Effector memory CD8-positive, alpha-beta T cell (primary cell): ENCODE measurements at places on chromosomes 3 and 15.
A peak's percentile ranks its signal among the peaks of the same experiment; 100 is the strongest.

GRCh38 chr3:155354658-155355057 is 61.2 kb upstream of the STRIT1 start:
- no peak for DNase-seq

DNA sequence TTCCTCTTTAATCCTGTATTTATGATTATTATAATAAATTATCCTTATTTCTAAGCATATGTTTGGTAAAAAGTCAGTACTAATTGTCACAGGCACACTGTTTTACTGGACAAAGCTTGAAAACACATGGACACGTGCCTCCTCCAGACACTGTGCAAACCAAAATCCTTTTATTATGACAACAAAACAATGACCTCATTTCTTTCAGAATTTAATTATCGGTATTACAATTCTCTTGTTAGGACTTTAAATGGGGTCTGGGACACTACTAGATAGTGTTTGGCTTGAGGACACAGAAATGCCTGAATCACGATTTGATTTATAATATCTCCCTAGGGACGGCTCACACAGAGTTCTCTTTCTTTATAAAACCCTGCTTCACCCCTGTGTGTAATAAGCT is 107.3 kb upstream of the IGSF10 start:
- no peak for DNase-seq

GRCh38 chr3:141250828-141251227 is 19.2 kb downstream of the PXYLP1 start:
- no peak for DNase-seq

DNA sequence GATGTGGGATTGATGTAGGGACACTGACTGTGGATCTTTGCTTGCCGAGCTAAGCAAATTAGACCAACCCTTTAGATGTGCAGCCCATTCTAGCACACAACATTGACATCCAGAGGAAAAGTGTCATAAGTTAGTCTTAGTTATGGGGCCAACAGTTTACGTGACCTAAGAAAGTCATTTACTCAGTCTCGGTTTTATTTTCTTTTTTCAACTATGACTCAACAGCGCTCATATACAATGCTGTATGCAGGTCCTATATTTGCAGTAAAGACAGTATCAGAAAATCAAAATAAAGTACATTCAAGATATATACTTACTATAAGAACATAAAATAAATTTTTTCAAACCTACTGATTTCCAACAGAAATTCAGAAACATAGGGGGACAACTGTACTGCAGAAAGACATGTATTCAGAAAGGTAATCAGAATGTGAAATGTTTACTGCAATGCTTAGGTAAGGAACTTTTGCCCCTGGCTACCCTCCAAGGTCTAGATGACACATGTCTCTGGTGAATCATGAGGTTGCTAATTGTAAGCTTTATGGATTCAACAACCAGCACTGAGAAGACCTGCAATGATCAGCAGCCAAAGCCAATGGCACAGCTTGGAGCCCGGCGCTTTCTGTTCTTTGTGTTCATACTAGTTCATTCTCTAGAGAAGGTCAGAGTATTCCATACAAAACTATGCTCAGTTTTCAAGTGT is 317.5 kb upstream of the CNTN6 start:
- DNase-seq, result no peak

- DNase-seq, result no peak
These were observed 62.8 kb upstream of the C3orf80 start for GRCh38 chr3:160162440-160162839.

DNA sequence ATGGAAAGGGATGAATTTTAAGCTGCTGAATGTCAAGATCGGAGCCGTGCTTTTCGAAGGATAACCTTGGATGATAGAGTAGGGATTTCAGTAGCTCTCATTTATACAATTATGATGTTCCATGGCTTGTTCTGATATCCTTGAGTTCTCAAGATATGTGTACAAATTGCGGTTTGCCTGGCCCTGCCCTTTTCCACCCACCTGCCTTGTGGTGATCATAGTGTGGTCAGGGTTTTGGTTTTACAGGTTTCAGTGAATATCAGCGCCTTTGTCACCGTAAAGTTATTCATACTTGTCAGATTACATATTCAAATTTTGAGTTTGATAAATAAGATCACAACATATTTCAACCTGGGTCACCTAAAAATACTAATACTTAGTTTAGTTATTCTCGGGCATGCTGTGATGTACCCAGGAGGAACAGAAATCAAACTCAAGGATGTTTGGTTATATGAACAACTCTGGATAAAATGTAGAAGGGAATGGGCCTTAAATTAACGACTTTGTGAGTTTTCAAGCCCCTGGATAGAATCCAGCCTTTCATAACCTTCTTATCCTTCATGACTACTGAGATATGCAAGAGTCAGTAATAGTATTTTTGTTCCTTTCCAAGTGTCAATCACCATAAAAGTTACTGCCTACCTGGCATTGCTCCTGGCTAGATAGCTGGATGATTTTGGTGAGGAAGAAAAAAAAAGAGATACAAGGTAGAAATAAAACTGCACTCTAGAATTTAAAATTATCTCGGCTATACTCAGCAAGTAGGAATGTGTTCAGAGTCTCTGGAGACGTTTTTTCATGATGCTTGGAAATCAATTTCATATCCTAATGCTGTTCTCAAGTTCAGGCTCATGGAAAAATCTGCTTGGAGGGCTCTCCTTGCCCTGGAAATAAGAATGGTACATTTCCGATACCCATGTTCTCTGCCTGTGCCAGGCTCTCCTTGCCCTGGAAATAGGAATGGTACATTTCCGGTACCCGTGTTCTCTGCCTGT is 209.2 kb upstream of the TPRG1 start:
- no peak for DNase-seq

DNA sequence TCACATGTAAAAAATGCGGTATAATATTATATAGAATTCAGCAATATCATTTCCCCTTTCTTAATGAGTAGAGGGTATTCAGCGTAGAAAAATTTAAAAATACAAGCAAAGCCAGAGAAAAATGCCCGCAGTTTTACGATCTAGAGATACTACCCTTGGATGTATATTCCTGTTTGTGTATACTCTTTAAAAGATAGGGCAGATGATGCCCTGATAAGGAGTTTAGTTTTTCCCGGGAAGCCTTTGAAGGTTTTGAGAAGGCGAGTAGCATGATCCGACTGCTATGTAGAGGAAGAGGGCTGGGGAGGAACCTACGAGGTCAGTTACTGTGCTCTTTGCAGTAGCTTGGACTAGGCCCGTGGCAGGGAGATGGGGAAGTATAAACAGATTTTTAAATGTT is 1.2 kb downstream of the YEATS2 start:
- DNase-seq, result no peak

- DNase-seq, result no peak
These were observed 167.4 kb downstream of the GAP43 start for GRCh38 chr3:115790759-115791158.

- no peak for DNase-seq
These were observed 933 bp downstream of the DZIP1L start for GRCh38 chr3:138114431-138114918.

- no peak for DNase-seq
These were observed 63.2 kb downstream of the HCN4 start for GRCh38 chr15:73305331-73306211.

GRCh38 chr3:152519376-152519775 is 250.6 kb downstream of the MBNL1 start:
- no peak for DNase-seq

- DNase-seq, result no peak
These were observed 37.6 kb upstream of the RHCG start for GRCh38 chr15:89533861-89534544.

- no peak for DNase-seq
These were observed 742 bp downstream of the PLA2G4F start for GRCh38 chr15:42155546-42156242.

DNA sequence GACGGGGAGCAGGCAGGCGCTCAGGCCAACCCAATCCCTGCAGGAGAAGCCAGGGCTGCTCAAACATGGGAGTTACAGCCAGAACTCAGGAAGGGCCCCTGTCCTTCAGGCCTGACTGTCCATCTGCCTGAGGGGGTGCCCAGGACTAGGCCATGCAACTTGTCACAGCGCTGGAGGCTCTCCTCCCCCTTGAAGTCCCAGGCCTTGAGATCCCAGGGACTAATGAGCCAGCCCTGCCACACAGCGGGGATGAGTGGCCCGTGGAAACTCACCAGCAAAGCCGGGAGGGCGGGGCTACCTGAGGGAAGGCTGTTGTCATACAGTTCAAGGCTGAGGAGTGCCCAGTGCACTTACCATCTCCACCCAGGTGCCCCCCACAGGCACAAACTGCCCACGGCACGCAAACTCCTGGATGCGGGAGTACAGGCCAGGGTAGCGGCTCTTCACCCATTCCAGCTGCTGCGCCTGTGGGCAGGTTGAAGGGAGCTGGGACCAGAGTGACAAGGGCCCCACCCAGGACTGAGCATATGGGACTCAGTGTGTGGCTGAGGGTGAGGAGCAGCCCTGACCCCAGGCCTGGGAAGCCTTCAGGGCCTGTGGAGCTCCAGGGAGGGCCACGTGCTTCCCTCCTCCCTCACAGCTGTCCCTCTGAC is 6.3 kb downstream of the MAN2C1 start:
- DNase-seq, result no peak

GRCh38 chr3:43909149-43909548 is 218.4 kb downstream of the ABHD5 start:
- no peak for DNase-seq

DNA sequence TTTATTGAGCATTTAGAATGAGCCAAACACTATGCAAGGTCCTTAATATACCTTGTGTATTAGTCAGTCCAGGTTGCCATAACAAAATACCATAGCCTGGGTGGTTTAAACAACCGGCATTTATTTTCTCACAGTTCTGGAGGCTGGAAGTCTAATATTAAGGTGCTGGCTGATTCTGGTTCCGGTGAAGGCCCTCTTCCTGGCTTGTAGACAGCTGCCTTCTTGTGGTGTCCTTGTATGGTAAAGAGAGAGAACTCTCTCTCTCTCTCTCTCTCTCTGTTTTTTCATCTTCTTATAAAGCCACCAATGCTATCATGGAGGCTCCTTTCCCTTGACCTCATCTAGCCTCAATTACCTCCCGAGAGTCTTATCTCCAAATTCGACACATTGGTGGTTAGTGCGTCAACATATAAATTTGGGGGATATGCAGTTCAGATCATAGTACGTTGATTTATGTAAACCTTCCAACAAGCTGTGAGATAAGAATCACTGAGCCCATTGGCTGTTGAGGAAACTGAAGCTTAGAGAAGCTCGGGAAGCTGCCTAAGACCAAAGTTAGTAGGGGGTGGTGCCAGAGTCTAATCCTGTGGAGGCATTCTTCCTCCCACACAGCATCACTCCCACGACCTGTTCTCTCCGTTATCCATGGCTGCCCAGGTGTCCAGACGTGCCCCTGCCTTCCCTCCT is 298.0 kb upstream of the PROK2 start:
- DNase-seq, result no peak

DNA sequence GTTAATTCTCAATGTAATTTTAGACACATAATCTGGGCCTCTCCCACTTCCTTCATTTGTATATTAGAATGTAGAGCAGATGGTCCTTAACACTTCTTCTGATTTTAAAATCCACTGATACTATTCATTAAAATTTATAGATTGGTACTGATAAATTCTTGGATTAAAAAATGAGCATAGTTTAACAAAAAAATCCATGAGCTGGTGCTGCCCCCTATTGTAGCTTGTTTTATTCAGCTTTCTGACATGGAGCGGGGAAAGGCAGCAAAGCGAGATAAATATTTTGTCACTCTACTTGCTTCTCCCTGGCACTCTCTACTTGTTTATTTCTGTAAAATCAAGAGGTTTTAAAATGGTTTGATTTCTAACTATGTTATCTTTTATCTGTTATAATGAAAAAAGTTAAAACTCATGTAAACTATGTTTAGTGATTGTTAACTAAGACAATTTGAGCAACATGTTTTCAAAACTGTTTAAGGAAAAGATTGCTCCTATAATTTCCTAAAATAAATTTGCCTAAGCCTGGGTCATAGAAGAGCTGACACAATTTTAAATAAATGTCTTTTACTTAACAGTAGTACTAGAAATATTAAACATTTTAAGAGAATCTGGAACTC is 26.5 kb upstream of the PLOD2 start:
- DNase-seq, result no peak

GRCh38 chr3:9198899-9199335 is 50.5 kb downstream of the SRGAP3 start:
- no peak for DNase-seq

DNA sequence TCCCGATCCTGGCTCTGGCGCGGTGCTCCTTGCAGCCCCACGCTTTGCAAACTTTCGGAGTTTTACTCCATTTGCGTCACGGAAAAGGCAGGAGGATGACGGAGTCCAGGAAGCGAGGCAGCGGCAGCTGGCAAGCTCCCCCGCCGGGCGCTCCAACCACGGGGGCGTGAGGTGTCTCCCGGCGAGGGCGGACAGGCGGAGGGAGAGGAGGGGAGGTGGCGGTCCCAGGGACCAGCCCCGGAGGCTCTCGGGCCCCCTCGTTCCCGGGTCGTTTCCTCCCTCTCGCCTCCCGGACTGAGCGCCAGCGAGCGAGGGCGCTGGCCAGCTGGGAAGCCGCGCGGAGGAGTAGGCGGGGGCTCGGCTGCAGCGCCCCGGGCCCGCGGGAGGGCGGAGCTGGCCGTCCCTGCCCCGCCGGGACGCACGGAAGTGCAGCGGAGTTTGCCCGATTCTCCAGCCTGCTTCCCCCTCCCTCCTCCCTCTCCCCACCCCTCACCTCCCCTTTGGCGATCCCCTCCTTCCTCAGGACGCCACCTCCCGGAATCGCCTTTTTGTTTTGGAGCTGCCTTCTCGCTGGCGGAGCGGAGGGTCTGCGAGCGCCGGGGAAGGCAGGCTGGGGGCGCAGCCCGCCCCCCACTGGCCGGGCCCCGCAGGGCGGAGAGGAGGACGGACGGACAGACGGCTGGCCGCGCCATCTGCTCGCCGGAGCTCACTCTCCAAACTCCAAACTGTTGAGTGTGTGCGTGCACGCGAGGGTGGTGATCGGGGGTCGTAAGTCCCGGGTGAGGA is at the start of gene SNX33:
SNX33 (plus strand) TSS at position 543 of the 786 bp plus-strand sequence. CDS start 1,191 bp downstream, outside the sequence.
- DNase-seq, result peak; percentile 29

- no peak for DNase-seq
These were observed 390 bp upstream of the TLE3 start for GRCh38 chr15:70098153-70098460.

GRCh38 chr3:188791311-188791710 is 380.5 kb upstream of the TPRG1 start:
- no peak for DNase-seq
